ENCODE measurements at places on chromosomes 1 and 21.

GRCh38 chr1:75725266-75725665 lies 757 bp downstream of the ACADM start:
- DNase-seq: no peak

- no peak for DNase-seq
Measured at GRCh38 chr1:210364479-210364878, 35.8 kb downstream of the HHAT start.

DNA sequence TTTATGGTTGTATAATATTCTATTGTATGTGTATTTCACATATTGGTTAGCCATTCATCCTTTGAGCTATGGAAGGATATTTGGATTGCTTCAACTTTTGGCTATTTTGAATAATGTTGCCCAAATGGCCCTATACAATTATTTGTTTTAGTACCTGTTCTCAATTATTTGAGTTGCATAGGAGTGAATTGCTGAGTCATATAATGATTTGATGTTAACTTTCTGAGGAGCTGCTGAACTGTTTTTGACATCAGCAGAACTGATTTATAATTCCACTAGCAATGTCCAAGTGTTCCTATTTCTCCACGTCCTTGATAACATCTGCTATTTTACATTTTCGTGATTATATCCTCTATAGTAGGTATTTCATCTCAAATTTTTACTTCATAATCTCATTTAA lies 839.9 kb downstream of the KCNT2 start:
- DNase-seq: no peak

GRCh38 chr1:65514041-65514440 lies 93.6 kb downstream of the LEPR start:
- DNase-seq: peak; percentile 47

- DNase-seq: no peak
Measured at GRCh38 chr1:235434001-235434400, 66.8 kb downstream of the TBCE start.

GRCh38 chr1:84936116-84936810 lies 43.3 kb upstream of the LPAR3 start:
- DNase-seq: peak; percentile 54

- DNase-seq: no peak
Measured at GRCh38 chr1:44672254-44672955, 1.9 kb downstream of the TMEM53 start.

- DNase-seq: no peak
Measured at GRCh38 chr1:211753649-211754251, 76.8 kb downstream of the LPGAT1 start.

GRCh38 chr1:213286235-213286634 lies 235.2 kb downstream of the RPS6KC1 start:
- DNase-seq: no peak

DNA sequence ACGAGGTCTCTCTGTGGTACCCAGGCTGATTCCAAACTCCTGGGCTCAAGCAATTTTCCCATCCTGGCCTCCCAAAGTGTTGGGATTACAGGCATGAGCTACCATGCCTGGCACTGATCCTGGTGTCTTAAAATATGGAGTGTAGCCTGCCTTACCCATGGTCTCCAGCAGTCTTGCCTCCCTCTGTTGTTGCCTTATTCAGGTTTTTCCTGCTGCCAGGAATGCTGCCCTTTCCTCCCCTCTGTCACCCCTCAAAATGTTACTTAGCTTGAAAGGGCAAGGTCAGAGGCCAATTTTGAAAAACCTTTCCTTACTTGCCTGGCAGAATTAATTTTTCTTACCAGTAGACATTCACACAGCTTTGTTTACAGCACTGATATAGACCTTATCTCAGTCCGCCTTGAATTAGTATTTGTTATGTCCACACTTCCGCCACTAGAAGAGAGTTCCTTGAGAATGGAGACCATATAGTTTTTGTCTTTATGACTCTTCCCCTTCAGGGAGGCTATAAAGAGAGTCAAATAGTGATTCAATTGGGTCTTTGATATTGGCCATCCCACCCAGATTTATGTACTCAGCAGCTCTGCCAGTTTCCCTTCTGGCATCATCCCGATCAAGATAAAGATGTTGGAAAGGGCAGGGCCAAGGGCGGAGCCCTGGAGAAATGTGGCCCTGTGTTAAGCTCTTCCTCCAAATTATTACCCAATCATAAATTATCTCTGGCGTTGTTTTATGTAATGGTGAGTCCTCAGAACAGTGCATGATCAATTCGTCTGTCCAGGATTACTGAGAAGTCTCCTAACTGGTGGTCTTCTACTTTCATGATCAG lies 38.8 kb downstream of the C1orf21 start:
- DNase-seq: no peak

DNA sequence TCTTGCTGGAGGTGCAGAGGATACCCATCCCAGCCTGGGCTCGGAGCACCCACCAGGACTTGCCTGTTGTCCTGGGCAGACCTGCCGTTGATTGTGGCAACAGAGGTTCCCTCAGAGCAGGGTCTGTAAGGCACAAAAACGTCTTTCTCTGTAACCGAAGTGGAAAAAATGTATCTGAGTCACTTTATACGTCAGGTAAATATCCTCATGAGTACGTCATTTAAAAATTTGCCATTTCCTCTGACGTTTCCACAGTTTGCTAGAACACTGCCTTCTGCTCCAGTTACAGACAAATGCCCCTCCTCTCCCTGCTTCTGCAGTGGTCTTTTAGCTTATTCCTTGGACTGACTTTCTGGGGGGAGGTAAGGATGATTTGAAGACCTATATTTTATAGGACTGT lies 326.8 kb downstream of the HHAT start:
- DNase-seq: no peak

GRCh38 chr1:78280626-78281025 lies 210.1 kb upstream of the PTGFR start:
- DNase-seq: no peak

DNA sequence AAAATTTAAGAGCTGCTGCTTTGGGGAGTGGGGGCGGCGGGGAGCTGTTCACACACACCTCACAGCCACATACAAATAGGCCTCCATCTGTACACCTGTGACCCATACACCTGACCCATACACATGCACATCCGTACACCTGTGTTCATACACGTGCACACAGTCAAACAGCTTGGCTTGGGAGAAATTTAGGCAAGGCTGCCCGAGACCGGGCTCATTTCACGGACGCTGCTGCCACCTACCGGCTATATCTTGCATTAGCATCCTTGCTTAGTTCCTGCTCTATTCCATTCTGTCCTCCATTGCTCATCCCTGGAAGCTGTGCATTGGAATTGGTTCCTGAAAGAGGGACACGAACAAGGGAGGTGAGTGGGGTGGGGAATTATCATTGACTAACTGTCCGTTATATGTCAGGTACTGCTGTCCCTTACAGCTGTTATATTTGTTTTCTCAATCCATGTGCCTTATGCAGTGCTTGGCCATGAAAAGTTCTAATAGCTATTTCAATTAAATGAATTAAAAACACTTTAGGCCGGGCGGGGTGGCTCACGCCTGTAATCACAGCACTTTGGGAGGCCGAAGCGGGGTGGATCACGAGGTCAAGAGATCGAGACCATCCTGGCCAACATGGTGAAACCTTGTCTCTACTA lies 37.1 kb upstream of the EPB41 start:
- DNase-seq: peak; percentile 72

DNA sequence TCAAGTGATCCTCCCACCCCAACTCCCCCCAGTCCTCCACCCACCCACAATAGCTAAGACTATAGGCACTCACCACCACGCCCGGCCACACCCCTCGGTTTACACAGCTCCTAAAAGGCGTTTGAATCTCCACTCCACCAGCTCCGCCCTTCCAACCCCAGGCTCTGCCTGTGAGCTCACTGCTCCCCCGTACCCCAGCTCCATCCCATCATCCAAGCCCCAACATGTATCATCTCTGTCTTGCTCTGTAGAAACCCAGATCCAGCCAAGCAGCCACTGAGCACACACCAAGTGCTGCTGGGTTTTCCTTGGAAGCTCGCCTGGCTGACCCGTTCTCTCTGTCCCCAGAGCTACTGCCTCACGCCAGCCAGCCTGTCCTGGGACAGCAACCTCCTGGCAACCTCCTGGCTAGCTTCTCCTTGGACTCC lies 12.0 kb upstream of the S100A2 start:
- DNase-seq: no peak

DNA sequence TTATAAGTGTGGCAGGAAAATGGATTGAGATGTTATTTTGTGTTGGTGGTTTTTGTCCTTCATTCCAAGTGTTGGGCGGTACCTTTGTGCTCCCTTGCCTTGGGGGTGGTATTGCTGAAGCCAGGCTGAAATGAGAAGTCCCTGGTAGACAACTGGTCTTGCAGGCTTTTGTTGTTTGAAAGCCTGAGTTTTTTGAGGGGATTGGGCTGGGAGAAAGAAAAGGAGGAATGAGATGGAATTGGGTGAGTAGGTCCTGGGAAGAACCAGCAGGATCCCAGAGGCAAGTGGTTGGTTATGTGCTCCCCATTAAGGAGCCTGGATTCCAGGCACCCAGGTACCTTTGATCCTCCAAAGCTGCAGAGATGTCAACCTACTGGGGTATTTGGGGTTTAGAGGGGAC lies 93.7 kb upstream of the SLC2A1 start:
- DNase-seq: no peak

- no peak for DNase-seq
Measured at GRCh38 chr1:218991089-218991488, 182.6 kb upstream of the LYPLAL1 start.

DNA sequence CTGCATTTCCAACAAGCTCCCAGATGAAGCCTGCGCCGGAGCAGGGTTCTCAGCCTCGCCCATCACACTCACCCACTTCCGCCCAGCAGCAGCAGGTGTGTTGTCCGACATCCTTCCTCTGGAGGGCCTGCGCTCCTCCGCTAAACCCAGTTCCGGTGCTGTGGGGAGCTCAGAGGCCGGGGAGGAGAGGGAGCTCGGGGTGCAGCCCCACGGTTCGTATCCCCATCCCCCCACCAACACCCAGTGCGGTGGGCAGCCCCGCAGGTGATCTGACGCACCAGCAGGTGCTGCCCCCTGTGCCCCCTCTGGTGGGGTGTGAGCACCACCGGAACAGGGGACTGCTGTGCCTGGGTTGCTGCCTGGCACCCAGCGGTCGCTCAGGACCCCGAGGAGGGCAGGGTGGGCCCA lies 3.4 kb upstream of the PEX10 start:
- peak; percentile 39 for DNase-seq

- no peak for DNase-seq
Measured at GRCh38 chr1:164560556-164560955, 1.6 kb downstream of the PBX1 start.

GRCh38 chr1:9591669-9592509 lies 3.2 kb downstream of the TMEM201 start:
- DNase-seq: no peak

GRCh38 chr1:66333466-66334199 lies 200.3 kb upstream of the SGIP1 start:
- no peak for DNase-seq

DNA sequence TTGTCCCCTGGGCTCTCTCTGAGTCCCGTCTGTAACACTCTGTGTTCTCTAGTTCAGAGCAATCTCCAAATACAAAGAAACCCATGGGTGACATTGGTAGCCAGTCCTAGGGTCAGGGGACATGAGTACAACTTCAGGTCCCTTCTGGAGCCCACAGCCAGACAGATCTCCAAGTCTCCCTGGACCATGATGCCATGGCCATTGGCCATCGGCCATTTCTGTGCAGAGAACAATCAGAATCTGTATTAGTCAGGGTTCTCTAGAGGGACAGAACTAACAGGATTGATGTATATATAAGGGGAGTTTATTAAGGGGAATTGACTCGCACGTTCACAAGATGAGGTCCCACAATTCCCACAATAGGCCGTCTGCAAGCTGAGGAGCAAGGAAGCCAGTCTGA lies 106.9 kb downstream of the AJAP1 start:
- DNase-seq: no peak

- DNase-seq: no peak
Measured at GRCh38 chr1:71930511-71930910, 351.8 kb downstream of the NEGR1 start.

- no peak for DNase-seq
Measured at GRCh38 chr21:43619856-43620255, 39.4 kb downstream of the HSF2BP start.

DNA sequence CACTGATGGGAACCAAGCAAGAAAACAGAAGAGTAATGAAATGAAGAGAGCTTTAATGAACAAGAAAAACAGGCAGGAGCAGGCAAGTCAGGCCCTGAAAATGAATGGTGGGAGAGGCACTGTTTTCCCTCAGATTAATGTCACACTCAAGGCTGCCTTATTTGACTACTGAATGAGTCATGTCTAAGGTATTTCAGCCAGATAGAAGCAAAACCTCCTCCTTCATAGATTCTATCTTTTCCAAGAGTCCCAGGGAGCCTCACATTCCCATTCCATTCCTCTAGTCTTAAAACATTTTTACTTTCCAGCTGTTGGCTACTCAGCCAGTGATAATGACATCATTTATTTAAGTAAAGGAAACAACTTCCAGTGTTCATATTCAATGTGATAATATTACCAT lies 228.4 kb upstream of the NRIP1 start:
- no peak for DNase-seq

DNA sequence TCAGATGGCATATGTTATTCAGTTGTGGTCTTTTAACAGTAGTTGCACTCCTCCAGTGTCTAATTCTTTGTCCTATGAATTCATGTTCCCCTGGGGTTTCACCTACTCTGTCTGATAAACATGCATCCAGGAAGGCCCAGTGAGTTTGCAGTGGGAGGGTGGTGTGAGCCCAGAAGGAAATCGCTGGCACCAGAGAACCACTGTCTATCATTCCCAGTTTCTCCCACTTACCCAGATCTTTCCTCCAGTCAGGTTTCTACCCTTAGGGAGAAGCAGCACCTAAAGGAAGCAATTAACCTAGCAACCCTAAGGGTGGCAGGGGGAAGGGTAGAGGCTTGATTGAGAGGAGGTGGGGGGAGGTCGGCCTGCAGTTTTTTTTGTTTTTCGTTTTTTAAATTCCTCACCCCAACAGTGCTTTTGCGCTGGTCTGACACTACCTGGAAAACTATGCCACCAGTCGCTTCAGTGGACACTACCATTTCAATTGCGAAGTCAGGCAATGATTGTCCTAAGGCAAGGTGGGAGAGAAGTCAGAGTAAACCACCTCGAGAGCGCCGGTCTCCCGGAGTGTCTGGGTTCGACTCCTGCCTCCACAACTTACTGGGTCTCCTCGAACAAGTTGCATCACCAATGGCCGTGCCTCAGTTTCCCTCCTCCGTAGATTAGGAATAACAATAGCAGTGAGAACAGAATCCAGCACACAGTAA lies 766 bp upstream of the SLC44A3 start:
- DNase-seq: no peak

DNA sequence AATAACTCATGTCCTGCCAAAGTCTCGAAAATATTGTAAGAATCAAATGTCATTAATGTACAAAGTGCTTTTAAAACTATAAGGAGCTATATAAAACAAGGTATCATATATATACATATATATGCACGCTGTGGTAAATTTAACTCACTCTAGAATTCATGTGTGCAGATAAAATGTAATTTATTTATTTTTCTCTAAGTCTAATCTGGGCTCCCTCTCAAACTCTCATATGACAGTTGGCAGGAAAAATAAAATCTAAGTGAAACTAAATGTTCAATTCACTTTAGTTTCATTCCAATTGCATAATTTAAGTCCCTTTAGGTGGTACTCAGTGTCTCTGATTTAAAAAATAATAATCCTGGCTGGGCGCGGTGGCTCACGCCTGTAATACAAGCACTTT lies 372.0 kb upstream of the DAB1 start:
- DNase-seq: no peak

Measured in NCI-H2029 (cell line).